ENCODE measurements at places on chromosomes 12 and 14. TPM values are rescaled to one million over a fixed set of nuclear protein-coding genes. Genes with fewer than 3 reads are reported as not detected.

CLEC9A gene
- total RNA-seq, result not detected

MPHOSPH9 gene
- 42.5 TPM for total RNA-seq

DDX51 gene
- total RNA-seq, result 26.7 TPM

KRT8 gene
- total RNA-seq, result 719 TPM

AKAP6 gene
- total RNA-seq, result 1.5 TPM

APOF gene
- not detected for total RNA-seq

SYNDIG1L gene
- not detected for total RNA-seq

HOXC12 gene
- 0.33 TPM for total RNA-seq

CEBPE gene
- total RNA-seq, result not detected

KLRC4 gene
- total RNA-seq, result not detected

FLVCR2 gene
- 1.8 TPM for total RNA-seq

CLIP1 gene
- total RNA-seq, result 46.4 TPM

GRCh38 chr14:54252072-54252730 is 144.6 kb upstream of the CDKN3 start:
- DNase-seq, result peak; percentile 100

DNA sequence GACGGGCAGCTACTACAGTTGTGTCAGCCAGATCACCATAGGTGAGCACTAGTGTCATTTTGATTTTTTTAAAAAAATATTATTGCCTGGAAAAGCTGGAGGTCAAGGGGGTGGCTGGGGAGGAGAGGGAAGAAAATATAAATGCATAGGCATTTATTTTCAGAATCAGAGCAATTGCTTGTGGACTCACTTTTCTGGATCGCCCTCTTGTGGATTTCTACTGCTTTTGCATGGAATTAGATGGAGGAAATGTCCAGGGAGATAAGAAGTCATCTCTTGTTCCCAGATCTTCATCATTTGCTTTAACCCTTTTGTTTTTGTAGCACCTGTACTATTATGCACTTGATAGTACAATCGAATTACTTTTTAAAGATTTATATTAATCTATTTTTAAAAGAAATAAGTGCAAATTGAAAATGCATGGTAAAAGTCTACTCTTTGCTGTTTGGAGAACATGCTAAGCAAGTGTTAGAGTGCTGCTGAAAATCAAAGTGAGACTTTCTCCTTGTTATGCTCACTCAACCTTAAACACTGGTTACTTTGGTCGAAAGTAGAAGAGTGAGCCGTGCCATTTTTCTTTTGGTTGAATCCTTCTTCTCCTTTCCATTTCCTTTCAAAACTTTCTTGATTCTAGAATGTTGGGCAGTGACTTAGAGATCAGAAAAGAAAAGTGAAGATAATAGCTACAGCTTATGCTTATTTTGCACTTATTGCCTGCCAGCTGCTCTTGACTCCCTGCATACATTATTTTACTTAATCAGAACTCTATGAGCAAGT is 60.6 kb upstream of the ANO4 start:
- peak; percentile 55 for DNase-seq

GRCh38 chr14:61151251-61151650 is 129.9 kb downstream of the TMEM30B start:
- DNase-seq, result no peak

DNA sequence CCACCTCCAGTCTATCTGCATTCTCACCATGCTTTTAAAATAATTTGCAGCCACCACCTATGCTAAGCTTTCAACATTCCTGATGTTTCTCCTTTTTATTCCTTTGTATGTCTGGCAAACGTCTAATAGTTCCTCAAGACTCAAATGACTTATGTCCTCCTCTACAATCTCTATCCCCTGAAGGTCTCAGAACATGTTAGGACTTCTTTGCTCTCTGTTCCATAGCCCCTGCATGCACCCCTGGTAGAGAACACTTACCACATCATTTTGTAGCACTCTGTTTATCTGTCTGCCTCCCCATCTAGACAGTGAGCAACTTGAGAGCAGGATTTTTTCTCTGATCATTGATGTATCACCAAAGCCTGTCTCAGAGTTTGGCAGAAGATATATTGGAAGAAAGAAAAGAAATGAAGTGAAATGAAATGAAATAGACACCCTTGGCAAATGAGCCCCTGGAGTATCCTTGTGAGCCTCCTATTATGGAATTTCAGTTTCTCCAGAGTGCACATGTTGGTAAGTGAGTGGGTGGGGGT is 1231.2 kb upstream of the FLRT2 start:
- no peak for DNase-seq

DNA sequence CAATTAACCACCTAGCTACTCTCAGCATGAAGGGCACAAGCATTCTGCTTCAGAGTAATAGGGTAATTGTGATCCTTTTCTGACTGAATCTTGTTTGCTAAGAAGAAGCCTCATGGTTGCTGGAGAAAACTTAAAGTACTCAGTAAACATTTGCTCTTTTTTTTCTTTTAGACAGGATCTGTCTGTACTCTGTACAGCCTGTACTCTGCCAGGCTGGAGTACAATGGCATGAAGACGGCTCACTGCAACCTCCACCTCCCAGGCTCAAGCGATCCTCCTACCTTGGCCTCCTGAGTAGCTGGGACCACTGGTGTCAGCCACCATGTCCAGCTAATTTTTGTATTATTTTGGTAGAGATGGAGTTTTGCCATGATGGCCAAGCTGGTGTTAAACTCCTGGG is 12.4 kb downstream of the PPP1R13B start:
- no peak for DNase-seq

DNA sequence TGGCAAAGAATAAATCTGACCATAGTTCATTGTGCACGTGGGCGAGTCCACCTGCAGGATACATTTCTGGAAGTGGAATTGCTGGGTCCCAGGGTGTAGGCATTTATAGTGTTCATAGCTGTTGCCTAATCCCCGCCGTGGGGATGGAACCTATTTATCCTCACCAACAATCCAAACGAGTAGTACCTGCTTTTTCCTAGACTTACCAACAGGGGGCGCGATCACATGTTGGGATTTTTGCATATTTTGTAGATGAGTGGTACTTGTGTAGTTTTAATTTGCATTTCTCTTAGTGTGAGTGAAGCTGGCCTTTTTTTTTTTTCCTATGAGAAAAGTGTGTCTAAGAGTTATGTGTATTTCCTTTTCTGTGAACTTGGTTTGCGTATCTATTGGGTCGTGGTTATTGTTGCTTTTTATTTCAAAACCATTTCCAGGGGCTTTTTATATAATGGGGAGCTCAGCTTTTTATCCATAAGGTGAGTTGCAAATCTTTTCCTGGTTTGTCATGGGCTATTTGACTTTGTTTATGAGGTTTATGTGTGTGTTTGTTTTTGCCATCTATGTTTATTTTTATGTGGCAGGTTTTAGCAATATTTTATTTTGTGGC is 67.2 kb downstream of the CCDC92 start:
- peak; percentile 90 for DNase-seq

DNA sequence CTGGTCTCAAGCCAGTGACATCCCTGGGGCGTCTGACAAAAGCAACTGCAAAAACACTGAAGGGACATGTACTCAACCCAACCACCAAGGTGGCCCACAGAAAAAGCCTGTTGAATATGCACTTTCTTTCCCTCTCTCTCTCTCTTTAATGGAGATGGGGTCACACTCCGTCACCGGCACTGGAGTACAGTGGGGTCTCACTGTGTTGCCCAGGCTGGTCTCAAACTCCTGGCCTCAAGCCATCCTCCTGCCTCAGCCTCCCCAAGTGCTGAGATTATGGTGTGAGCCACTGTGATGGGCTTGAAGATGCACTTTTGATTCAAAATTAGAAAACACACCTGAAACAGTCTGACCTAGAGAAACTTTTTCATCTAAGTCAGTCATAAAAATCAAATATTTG is 7.2 kb upstream of the CD27 start:
- DNase-seq, result no peak

- no peak for DNase-seq
Observed at GRCh38 chr12:131736446-131737149, 25.7 kb downstream of the SFSWAP start.

DNA sequence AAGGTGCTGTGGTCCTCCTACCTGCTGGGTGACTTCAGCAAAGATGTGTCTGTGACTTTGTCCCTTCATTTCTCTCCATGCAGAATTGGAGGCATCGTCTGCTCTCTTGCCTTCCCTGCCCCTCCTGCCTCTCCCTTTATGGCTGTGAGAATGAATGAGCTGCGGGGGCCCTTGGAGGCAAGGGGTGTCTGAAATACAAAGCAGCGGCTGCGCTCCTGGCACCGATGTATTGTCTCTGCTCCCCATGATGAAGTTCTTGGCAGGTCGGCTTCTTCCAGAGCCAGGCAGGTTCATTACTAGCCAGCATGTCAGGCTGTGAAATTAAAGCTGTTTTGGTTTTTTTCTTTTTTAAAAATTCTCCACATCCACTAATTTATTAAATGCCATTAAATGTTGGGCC is 194.5 kb downstream of the TSPAN9 start:
- no peak for DNase-seq

DNA sequence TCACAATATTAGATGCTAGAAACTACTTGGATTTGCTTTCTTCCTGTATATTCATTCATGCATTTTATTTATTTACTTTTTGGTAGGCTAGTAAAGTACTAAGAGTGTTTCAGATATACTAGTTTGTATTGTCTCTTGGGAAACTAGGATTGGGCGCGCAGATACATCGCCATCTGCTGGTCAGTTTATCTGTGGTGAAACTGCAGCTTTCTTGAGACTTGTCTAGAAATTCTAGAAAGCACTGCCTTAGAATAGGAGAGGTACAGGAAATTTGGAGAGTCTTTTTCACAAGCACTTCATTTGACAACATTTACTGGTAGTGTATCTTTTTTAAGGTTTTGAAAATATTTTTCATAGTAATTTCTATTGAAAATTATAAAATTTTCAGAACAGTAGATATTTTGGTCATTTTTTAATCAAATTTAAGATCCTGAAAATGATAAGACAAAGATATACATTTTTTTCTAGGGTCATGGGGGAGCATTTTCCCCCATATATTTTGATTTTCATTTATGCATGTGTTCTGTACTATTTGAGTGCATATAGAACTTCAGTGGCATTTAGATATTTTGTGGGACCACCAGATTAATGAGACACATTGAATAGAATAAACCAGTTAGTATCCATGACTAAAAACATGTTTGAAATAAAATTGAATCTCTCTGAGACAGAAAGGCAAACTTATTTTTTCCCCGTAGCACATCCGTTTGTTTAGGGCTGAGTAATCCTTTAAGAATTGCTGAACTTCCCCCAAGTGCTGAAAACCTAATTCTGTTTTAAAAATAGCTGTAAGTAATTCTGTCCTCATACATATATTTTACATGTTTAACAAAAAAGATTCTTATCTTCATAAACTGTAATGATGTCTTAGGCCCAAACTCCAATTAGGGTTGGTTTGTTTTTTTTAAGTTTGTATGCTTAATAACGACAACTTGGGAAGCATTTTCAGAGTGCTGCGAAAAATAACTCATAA is 44.5 kb downstream of the SLC38A6 start:
- DNase-seq, result peak; percentile 96

GRCh38 chr14:32883188-32883587 is 55.5 kb upstream of the NPAS3 start:
- DNase-seq, result peak; percentile 35

DNA sequence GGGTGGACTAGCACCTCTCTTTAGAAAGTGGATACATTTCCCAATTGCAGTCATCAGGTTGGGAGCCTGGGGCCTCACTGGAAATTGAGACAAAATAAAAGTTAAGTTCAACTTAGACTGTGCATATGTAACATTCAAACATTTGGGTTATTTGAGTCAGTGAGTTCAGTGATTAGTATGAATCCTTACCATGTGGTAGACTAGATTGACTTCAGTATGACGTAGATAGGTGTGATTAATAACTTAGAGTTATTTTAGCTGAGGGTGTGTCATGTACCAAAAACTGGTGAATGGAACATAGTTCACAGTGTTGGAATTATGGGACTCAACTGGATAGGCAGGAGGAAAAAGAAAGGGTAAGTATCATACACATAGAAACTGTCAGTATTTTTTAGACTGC is 8.0 kb upstream of the SSTR1 start:
- DNase-seq, result peak; percentile 59

DNA sequence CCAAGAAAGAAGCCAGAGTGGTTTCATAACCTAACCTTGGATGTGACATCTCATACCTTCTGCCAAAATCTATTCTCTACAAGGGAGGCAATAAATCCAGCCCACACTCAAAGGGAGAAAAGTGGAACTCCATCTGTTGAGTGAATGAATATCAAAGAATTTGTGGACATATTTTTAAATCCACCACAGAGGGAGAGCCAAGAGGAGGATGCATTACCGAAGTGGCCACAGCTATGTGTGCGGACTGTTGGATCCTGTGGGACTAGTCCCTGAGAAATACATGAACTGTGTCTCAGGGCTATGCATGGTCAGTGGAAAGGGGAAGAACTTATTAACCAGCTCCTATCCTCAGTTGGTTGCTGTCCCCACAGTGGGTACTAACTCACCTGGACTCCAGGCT is 273.9 kb downstream of the NUAK1 start:
- DNase-seq, result no peak

GRCh38 chr14:92360651-92361370 is 37.8 kb downstream of the SLC24A4 start:
- no peak for DNase-seq
